HCEC 1CT (cell line): ENCODE measurements at places on chromosomes 2 and 18.

- DNase-seq, result no peak
Observed at GRCh38 chr2:62267696-62268095, 71.8 kb downstream of the B3GNT2 start.

DNA sequence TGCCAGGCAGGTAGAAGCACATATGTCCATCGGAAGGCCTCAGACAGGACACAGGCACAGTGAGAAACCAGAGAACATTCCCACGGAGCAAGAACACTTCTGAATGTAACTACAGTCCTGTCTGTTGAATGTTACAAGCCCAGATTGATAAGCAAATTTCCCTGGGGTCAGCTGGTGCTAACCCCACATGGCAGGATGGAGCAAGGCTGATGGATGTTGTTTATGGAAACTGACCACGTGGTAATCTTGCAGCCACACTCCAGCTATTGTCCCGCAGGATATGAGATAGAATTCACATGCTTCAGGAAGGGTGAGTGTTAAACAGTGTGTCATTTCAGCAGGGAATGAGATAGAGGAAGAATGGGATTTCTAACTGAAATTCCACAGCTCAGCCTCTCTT, 138.8 kb upstream of the COPS8 start:
- DNase-seq, result no peak

DNA sequence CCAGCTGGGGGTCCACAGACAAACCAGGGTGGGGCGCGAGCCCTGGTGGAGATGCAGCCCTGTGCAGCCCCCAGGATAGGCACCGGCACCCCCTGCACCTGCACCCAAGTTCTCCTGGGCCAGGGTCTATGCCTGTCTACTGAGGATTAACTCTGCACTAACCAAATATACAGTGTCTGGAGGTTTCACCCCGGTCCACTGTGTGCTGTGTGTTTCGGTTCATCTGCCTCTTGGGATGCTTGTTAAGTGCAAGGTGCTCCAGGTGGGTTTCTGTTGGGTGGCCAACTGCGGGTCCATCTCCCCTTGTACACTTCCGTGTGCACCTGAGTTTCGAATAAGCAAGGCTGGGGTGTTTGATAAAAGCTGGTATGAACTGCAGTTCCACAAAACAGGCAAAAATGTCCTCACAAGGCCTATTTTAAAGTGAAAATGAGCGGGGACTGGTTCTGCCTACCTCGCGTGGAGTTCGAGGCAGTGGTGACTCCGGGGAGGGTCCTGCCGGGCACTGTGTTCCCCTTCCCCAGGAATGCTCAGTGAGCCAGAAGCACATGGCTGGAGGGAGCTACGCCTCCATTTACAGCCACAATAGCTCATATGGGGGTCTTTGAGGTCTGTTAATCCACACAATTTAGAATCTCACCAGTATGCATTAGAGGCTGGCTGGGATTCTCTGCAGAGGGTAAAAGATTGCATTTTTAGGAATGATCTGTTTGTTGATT, 70.7 kb downstream of the EDAR start:
- no peak for DNase-seq

GRCh38 chr2:124609667-124610066, 584.6 kb downstream of the CNTNAP5 start:
- DNase-seq, result no peak

DNA sequence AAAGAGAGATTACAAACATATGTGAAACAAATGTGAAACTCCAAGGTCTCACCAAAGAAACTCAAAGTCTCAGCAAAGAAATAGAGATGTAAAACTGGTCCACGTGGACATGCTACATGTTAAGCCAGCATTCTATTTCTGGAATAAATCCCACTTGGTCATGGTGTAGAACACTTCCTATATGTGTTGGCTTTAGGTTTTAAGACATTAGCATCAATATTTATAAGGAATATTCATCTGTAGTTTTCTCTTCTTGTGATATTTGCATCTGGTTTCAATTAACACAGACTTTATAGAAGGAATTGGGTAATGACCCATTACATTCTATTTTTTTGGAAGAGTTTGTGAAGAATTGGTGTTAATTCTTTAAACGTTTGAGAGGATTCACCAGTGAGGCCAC, 133.1 kb downstream of the COPS8 start:
- DNase-seq, result no peak

DNA sequence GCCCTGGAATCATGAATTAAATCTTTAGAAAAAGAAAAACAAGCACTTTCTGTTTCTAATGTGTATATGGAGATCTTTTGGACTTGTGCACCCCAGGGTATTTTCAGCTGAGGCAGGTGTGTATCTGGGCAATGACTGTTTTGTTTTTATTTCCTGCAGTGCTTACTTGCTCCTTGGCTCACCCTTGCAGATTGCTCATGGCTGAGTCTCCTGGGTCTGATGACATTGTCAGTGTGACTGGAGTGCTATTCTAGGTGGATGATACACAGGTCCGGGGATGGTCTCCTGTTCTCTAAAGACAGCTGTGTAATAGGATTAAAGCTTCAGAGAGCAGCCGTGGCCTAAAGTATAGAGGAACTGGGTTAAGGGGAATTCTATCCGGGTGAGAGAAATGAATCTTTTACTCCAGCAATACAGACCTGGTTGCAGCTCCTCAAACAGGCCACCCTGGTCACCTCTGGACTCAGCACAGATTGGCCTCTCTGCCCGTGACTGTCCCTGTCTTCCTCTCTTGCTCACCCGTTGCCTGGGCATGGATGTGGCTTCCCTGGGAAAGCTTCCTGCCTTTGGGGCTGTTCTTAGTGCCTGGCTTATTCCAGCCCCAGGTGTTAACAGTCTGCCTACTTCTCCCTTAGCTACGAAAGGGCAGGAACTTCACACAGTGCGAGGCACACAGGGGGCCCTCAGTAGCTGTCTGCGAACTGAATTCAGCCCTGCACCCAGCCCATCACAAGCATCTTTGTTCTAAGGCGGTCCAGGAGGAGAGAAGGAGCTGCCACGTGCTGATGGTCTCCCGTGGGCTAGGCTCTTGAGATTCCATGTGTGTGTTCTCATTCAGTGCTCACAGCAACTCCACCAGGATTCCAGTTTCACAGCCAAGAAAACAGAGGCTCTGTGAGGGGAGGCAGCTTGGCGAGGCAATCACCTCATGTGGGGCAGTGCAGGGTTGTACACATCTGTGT, 84.3 kb downstream of the ACOXL start:
- DNase-seq, result no peak

DNA sequence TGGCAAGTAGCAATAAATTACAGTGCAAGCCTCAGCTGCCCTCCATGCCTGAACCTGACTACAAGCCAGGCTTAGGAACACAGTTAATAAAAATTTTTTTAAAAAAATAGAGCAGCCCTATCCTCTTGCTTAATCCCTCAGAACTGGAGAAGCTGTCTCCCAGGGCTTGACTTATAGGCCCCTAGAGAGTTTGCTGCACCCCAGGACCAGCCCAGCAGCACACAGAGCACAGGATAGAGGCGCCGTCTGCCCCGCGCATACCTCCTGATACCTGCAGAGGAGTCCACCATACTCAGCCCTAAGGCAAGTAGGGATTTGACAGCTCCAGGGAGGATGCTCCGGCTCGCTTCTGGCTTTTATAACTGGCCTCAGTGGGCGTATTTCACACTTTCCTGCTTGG, 548.6 kb upstream of the RAB6C start:
- no peak for DNase-seq

DNA sequence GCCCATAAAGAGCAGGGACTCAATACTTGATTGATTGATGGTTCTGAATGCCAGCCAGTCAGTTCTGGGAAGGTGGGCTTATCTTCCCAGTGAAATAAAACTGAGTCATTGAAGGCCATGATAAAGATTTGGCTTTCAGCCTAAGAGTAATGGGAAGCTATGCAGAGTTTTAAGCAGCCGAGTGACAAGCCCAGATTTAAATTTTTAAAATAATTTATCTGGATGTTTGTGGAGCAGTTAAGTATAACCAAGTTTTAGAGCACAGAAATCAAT, 122.8 kb downstream of the RAPGEF4 start:
- no peak for DNase-seq

- DNase-seq, result no peak
Observed at GRCh38 chr2:196555726-196556125, 83.8 kb upstream of the CCDC150 start.

DNA sequence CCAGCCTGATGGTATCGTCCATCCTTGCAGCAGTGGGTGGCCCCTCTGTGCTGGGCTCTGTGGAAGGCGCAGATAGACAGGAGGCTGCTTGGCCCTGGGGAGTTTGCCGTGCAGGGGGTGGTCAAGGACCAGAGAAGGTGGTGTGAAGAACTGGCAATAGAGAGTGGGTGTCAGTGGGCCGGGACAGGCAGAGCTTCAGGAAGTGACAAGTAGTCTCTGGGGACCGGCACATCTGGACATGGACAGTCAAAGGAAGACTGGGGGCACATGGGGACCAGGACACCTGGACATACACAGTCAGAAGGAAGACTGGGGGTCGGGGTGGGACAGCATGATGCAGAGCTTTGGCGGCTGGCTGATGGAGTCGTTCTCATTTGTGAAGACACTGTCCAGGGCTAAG, 335.9 kb downstream of the AGAP1 start:
- no peak for DNase-seq
